ENCODE measurements at places on chromosomes 3 and 15.

- DNase-seq = no peak
These were observed 9.7 kb upstream of the RIOX2 start for GRCh38 chr3:97981886-97982285.

- DNase-seq = peak; percentile 47
These were observed 63.1 kb downstream of the ITGA11 start for GRCh38 chr15:68368731-68369435.

- peak; percentile 70 for DNase-seq
These were observed 6.0 kb upstream of the B3GNT5 start for GRCh38 chr3:183247011-183247589.

GRCh38 chr3:194285024-194285849 lies 65.9 kb downstream of the CPN2 start:
- DNase-seq = peak; percentile 59

DNA sequence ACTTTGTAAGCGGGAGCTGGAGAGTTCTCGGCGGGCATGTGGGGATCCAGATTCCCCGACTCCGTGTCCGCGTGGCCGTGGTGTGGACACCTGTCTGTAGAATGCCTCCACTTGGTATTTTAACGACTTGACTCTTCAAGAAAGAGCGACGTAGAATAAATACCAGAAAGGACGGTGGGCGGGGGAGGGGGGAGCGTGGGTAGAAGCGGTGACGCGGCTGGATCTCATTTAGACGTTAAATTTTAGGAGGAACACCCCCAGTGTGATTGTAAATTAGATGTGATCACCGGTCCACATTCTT lies 620 bp upstream of the PYGO1 start:
- no peak for DNase-seq

GRCh38 chr15:33315044-33315443 lies 4.3 kb downstream of the RYR3 start:
- DNase-seq = no peak

GRCh38 chr3:194664857-194665256 lies 7.1 kb downstream of the LSG1 start:
- peak; percentile 44 for DNase-seq

DNA sequence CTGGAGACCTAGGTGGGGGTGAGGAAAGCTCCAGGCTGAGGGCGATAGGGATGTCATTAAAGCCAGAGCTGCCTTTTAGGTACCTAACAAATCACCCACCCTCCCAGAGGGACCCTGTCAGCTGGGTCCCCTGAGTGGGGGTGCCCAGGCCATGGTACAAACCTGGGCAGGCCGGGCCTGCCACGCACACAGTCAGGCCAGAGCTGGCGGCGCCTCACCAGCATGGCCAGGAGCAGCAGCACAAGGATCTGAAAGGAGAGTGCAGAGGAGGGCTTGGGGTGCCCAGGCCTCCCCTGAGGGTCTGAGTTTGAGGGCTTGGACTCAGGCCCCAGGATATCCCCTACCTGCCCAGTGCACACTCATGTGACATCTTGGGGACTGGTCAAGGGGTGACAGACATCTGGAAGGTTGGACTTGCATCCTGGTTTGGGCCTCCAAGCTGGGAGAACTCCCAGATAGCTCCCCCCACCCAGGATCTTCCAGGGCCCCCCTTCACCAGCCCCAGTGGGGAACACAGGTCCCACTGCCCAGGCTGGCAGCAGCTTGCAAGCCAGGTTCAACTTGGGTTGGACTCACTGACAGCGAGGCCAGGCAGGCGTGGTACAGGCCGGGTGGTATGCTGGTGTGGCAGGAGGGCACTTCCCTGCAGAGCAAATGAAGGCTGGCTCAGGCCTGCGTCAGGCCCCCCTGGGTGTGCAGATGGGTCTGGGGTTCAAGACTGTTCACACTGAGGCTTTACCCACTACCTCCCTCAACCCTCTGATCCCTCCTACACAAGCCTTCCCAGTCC lies 5.2 kb downstream of the STRA6 start:
- no peak for DNase-seq

DNA sequence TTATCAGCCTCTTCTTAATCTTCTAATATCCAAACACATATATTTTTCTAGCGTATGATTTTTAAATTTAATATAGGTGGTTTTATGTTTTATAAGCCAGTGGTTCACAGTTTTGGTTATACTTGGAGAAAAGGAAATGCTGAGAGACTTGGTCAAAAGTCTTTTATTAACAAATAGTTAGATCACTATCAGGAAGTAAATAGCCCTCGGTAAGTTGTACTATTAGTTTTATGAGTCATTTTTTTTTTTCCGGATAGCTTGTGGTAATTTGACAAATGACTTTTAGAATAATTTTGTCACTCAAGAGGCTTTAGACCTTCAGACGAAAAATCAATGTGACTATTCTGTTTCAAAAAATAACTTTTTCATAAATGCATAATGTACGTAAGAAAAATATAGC lies 232.2 kb upstream of the ROBO1 start:
- DNase-seq = no peak

DNA sequence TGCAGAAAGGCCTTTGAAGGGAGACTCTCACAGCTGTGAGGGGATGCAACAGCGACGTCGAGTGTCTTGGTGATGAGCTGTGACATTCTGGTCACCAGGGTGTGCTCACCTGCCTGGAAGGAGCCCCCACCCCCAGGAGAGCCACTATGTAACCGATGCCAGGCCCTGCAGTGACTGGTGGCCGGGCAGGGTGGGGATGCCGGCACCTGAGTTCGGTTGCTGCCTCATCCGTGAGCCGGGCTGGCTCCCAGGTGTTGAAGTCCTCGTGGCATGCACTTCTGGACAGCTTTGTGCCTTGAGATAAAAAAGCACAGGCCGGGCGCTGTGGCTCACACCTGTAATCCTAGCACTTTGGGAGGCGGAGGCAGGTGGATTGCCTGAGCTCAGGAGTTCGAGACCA lies 56.5 kb downstream of the ASB7 start:
- DNase-seq = no peak

GRCh38 chr3:16884748-16885592 lies at the start of gene PLCL2:
PLCL2 (plus strand) TSS chr3:16884955; CDS start chr3:16885040, 85 bp downstream.
- no peak for DNase-seq

DNA sequence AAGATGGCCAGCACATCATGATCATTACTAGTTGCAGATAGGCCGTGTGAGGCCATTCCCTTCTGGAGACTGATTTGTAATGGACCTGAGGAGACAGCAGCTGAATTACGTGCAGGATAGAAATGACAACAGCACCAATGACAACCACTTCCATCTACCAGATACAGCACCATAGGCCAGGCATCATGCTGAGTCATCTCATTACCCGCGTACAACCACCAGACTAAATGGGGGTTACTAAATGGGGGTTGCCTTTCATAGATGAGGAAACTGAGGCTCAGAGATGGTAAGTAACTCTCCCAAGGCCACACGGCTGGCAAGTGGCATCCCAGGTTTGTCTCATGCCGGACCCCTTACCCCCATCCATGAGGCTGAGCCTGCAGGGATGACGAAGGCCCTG lies 32.8 kb upstream of the FAM107A start:
- no peak for DNase-seq

- no peak for DNase-seq
These were observed 8.4 kb upstream of the PPP1R2 start for GRCh38 chr3:195551381-195551978.

DNA sequence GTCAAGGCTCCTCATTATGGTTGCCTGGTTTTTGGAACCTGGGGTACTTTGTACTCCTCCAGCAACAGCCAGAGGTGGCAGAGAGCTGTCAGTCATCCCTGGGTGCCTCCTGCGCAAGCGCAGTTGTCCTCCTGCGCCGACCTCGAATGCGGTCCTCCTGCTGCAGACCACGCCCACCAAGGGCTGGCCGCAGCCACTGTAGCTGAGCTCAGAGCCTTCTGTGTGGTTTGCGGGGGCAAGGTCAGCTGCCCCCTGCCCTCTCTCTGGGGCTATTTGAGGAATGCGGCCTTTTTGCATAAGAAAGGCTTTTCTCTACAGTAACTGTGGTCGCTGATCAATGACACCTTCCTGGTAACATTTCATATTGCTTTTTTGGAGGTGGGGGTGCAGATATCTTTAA lies 131.3 kb upstream of the SNRPN start:
- no peak for DNase-seq

DNA sequence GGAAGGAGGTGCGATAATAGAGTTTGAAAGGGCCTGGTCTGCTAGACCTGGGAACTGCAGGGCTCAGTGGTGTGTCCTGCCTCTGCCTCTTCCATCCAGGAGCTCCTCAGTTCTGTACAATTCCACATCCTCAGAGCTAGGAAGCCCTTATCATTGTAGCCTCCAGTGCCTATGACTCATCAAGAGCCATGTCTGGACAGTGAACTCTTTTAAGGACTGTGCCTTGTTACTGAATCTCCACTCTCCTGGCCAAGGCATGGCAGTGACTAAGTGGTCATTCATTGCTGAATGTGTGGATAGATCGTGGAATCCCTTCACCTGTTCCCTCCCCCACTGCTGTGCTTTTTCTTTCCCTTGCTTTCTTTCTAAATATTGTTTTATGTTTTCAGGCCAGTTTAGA lies 2.9 kb downstream of the TIMP4 start:
- peak; percentile 87 for DNase-seq

GRCh38 chr15:68421115-68421551 lies 10.8 kb downstream of the ITGA11 start:
- DNase-seq = no peak

DNA sequence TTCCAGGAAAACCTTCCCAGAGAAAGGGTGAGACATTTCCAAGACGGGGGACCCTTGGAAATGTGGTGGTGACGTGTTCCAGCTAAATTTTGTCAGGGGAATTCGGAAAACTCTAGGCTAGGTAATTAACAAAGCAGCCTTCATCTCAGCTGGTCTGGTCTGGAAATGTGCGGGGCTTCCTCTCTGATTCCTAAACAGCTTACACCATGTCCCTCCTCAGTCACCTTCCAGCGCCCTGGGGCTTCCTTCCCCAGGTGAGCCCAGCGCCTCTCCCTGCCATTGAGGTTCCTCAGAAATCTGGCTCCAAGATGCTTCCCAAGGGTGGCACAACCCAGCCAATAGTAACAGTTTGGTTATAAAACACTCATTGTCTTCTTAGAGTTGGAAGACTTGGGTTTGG lies 571 bp downstream of the ACAD9 start:
- DNase-seq = no peak

GRCh38 chr15:61794881-61795280 lies 265.4 kb downstream of the VPS13C start:
- peak; percentile 1 for DNase-seq

DNA sequence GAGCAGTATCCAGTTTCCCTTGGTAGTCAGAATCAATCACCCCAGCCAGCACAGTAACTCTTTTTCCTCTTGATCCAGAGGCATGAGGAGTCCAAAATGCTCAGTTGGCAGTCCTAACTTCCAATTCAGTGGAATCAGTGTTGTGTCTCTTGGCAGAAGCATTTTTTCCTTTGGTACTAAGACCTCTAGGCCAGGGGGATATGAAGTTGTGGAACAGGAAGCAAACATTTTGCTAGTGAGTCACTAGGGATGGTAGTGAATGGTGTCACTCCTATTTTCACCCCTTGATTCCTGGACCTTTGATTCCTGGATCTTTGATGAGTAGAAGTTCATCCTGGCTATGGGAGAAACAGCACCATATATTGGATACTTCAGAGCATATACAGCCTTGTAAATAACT lies 70.5 kb upstream of the ALDH1A3 start:
- peak; percentile 14 for DNase-seq

GRCh38 chr3:12730506-12731242 lies 28.4 kb downstream of the TMEM40 start:
- DNase-seq = peak; percentile 54

- DNase-seq = peak; percentile 84
These were observed 4.0 kb upstream of the NR2F2 start for GRCh38 chr15:96326328-96327154.

DNA sequence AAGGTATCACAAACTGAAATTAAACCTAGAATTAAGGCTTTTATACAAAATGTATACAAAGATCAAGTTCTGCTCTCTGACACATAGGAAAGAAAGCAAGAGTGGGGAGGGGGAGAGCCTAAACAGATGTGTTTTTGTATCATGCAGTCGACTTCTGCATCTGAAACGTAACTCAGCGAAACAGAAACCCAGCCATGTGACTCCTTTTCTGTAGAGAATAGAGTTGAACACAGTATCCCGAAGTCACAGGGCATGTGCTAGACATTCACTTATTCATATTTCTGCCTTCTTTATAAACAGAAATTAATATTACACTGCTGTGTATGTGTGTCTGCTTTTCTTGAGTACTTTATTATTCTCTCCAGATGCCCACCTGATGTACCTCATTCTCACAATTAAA lies 121.0 kb downstream of the PDZRN3 start:
- DNase-seq = peak; percentile 26

- DNase-seq = no peak
These were observed 18.1 kb upstream of the P2RY13 start for GRCh38 chr3:151347432-151347831.

DNA sequence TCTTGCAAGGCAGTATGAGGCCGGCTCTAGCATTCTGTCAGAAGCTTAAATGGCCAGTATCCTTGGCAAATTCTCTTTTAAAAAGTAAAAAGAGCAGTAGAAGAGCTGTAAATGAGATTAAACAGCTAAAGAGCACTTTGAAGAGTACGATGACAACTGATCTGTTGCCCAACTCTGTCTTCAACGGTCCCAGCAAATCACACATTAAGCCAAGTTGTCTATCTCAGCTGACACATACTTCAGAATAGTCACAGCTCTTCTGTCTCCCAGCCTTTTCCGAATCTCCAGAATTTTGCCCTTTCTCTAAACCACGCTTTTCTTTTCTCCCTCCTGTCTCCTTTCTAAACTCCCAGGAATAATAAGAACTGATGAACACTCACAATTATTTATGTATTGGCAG lies 51.7 kb downstream of the PRICKLE2 start:
- no peak for DNase-seq

DNA sequence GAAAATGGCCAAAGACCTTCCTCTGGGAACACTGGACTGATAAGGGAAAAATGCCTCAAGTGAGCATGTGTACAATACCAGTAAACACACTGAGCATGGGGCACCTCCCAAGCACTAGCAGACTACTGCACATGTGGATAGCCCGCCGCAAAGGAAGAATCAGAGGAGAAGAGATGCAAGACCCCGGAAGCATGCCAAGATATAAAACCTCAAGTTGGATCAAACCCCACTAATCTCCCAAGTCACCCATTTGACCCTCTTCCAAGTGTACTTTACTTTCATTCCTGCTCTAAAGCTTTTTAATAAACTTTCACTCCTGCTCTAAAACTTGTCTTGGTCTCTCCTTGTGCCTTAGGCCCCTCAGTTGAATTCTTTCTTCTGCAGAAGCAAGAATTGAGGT lies 121.1 kb upstream of the PLAAT1 start:
- no peak for DNase-seq

DNA sequence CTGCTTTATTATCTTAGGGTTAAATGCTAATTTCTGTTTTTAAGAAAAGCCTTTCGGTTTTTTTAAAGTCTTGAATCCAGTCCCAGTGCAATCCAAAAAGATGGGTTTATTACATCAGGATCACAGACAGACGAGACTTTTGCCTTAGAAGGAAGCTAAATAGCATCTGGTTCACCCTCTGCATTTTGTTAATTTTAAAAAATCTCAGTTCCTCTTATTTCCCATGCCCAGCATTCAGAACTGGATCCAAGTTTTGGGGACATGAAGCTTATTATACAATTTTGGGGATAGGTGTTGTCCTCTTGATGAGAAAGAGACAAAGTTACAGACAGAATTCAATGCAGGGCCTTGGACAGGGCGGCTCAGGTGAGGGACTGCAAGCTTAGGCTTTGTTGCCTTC lies 181.5 kb upstream of the LYSMD4 start:
- DNase-seq = no peak

- DNase-seq = no peak
These were observed 48.9 kb downstream of the CAPN3 start for GRCh38 chr15:42408178-42408577.
